ENCODE measurements at places on chromosomes 5 and 9.

DNA sequence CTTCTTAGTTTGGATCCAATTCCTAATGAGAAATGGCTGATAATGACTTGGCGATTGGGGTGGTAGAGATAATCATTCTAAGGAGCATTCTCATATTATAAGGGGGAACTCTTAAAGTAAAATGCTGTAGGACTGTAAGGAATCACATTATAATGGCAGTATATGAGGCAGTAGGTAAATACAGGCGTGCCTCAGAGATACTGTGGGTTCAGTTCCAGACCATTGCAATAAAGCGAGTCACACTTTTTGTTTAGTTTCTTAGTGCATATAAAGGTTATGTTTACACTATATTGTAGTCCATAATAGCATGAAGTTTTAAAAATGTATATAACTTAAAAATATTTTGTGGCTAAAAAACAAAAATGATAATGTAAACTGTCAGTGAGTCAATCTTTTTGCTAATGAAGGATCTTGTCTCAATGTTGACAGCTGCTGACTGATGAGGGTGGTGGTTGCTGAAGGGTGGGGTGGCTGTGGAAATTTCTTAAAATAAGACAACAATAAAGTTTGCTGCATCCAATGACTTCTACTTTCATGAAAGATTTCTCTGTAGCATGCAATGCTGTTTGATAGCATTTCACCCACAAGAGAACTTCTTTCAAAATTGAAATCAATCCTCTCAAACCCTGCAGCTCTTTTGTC, 15.8 kb downstream of the NMUR2 start:
- DNase-seq: no peak

GRCh38 chr9:125910286-125910685, 163.1 kb downstream of the PBX3 start:
- DNase-seq: no peak

- DNase-seq: no peak
These were observed 2.4 kb upstream of the DAB2 start for GRCh38 chr5:39427229-39427628.

DNA sequence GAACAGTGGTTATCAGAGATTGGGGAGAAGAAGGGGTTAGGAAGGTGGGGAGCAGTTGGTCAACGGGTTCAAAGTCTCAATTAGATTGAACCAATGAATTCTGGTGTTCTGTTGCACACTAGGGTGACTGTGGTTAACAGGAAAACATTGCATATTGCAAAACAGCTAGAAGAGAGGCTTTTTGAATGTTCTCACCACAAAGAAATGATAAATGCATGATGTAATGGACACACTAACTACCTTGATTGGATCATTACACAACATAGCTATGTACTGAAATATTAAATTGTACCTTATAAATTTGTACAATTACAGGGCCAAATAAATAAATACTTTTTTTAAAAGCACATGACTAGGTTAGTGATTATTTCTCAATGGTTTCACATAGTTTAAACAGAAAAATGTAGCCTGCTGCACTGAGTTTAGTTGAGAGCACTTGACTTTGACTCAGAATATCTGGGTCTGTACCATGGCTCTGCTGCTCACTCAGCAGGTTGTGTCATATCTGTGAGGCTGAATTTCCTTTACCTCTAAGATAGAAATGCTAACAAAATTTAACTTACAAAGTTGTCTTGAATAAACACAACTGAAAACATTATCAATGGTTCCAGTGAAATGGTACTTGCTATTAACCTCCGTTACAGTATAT, 30.4 kb downstream of the NUDT12 start:
- DNase-seq: no peak

DNA sequence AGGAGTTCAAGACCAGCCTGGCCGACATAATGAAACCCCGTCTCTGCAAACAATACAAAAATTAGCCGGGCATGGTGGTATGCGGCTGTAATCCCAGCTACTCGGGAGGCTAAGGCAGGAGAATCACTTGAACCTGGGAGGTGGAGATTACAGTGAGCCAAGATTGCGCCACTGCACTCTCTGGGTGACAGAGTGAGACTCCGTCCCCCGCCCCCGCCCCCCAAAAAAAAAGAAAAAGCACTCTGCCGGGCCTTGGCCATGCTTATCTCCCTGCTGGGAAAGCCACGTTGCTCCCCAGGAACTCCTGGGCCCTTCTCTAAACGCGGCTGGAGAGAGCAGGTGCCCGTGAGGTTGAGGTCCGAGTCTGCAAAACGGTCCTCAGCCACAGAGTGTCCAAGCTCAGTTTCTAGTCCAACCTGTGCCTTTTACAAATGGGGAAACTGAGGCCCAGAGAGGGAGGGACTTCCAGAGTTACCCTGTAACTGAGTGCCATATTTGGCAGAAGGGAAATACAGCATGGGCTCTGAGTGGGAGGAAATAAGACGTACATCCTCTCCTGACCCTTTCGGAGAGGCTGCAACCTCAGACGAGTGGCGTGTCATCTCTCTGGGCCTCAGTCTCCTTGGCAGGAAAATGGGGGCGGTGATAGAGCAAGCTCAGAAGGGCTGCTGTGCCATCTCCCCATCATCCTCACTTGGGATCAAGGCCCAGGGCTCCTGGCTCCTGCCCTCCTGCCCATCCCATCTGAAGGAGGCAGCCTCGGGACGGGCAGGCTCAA, 6.6 kb upstream of the PHYHD1 start:
- DNase-seq: no peak

- DNase-seq: no peak
These were observed 156.5 kb upstream of the SGCD start for GRCh38 chr5:156170351-156170961.

- DNase-seq: no peak
These were observed 314.2 kb upstream of the DAP start for GRCh38 chr5:11075035-11075805.

DNA sequence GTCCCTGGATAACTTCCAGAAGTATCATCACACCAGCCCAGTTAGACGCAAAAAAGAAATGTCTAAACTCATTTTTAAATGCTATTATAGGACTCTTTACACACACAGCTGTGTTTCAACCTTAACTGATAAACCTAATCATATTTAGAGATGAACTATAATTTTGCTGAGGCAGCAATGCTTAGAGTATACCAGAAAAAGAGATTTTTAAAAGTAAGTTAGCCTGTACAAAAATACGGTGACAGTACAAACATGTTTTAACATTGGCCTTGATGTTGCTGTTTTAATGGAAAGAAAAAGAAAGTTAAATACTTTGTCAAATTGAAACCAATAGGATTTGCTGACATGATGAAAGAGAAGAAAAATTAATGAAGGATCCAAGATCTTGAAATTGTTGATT, 1341.2 kb upstream of the CDH6 start:
- DNase-seq: no peak

DNA sequence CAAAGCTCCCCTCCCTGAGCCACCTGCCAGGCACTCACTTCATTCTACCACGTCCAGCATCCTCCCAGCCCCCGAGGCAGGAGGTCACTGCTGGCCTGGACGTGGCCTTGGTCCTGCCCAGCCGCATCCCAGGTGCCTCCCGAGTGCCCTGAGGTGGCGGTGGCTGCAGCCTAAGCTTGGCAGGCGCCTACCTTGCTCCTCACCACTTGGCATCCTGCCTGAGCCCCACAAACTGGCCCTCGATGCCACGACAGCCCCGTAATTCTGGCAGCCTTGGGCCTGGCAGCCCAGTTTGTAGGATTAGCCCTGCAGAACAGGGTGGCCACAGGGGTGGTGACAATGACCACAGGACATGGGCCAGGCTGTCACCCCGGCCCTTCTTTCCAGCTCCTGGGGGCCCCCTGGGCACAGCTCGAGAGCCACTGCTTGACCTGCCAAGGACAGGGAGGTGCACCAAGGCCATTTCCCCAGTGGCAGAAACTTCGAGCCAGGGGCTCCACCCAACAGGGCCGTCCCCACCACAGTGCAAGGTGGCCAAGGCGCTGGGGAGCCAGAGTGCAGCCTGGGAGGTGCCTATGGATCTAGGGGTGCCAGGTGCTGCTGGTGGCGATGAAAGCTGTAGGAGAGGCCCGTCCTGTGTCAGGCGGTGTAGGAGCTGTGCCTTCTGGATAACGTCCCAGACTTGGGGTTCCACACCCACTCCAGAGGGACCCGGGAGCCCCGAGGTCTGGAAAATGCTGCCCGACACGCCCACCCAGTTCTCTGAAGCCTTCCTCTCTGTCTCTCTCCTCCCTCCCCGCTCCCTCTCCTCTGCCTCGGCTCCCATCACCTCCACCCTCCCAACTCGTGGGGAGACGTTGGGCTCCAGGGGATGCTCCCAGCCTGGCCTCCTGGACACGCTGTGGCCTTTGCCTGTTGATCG, 18.4 kb downstream of the NKD2 start:
- no peak for DNase-seq

- no peak for DNase-seq
These were observed 116.9 kb downstream of the ARRDC3 start for GRCh38 chr5:91266184-91266705.

DNA sequence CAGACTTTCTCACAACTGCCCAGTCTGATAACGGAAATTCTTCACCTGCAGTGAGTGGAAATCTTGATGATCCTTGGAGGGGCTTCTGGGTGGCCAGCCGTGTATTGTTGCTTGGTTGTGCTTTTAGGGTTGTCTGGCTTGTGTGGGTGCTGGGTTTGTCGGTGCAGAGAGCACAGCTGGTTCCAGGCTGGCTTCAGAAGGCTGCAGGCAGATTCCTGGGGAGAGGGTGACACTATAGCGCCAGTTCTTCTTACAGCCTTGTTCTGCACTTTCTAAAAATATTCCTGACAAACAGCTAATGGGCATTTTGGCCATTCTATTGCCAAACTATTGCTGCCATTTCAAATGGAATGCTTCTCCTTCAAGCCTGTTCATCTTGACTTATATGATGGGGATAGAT, 99.3 kb downstream of the PDZD2 start:
- DNase-seq: no peak

DNA sequence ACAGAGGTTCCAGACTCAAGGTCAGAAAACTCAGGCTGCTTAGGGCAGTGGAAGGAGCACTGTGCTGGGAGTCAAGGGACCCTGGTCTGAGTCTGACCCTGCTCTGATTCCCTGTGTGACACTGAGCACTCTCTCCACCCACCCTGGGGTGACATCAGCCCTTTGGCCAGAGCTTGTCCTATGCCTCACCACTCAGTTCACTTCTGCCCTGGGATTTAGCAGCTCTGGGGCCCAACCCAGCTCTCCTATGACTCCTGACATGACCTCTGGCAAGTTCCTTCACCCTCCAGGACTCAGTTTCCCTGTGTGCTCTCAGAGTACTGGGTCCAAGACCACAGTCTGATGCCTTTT, 63.9 kb downstream of the FAM114A2 start:
- no peak for DNase-seq

DNA sequence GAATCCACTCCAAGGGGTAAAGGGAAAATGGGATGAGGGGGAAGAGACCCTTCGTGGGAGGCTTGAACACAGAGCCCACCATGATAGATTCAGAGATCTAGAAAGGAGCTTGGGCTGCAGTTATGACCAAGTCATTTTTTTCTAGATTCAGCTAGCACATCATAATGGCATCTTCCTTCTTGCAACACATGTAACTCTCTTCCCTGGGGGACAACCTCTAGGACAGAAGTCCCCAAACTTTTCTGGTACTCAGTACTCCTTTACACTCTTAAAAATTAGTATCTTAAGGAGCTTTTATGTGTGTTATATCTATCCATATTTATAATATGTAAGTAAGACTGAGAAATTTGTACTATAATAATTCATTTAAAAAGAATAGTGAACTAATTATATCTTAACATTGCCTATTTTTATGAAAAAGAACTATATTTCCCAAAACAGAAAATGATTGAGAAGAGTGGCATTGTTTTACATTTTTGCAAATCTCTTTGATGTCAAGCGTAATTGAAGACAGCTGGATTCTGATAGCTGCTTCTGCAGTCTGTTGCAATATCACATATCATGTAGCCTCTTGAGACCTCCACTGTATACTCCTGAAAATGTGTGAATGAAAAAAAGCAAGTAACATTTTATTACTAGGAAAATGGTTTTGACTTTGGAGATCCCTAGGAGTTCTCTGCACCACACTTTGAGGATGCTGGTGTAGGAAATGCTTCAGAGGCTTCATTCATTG, 875 bp downstream of the ACO1 start:
- no peak for DNase-seq

GRCh38 chr9:81631218-81631745, 58.1 kb downstream of the TLE1 start:
- no peak for DNase-seq

GRCh38 chr9:13719446-13719845, 440.0 kb upstream of the MPDZ start:
- DNase-seq: no peak

DNA sequence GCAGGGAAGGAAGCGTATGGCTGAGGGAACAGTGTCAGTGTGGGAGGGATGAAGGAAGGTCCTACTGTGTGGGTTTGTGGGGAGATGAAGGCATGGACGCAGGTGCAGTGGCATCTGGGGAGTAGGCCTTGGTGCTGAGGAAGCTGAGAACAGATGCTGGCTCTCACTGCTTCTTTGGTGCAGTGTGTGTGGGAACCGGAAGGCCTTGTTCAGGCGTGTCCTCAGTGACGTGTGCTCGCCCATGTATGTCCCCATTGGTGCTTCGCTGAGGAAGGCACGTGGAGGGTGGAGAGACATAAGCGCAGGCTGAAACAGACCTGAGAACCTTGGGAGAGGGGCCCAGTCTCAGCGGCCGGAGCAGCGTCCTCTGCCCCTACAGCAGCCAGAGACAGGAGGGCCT, 18.7 kb downstream of the ADAMTS13 start:
- no peak for DNase-seq

DNA sequence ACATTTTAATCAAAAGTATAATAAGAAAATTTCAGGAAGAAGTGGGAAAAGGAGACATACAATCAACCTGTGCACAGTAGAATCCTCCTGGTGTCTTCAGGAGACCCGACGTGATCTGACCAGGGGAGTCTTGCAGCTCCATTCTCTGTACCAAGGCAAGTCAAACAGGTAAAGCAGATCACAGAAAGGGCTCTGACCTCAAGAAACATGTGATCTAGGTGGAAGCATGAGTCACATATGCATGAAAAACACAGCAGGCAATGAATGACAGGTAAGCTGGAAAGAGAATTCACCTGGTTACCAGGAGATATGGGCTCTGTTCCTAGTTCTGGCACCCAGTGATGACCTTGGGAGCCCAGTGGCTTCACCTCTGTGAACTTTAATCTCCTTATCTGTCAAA, 19.4 kb upstream of the FABP6 start:
- DNase-seq: no peak

DNA sequence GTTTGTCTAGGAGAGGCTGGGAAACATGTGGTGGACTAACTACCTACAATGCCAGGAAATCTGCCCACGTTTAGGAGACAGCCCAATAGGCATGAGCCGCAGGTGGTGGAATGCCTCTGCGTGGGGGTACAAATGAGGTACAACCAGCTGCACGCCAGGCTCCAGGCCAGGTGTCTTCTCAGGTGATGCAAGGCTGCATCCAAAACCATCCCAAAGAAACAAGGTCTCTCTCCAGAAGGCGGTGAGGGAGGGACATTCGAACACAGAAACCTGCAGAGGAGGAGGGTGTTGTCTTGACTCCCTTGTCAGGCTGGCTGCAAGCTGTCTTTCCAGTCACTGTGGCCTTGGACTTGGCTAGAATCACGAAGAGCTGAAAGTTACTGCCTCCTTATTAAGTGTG, 11.6 kb downstream of the ANKH start:
- DNase-seq: no peak

DNA sequence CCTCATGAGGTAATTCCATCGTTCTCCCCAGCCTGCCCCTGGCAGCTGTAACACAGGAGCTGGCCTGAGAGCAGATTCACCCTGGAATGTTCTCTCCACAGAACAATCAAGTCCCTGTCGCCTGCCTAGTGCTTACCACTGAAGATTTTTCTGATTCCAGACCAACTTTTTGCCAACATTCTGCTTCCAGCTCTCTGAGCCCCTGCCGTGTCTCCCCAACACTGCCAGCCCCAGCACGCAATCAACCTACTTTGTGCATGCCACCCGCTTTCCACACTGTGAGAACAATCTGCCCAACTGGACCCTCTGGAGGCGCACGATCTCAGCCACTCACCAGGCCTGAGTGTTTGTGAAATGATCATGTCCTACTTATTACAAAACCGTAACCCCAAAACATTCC, 62.6 kb downstream of the PSMB7 start:
- DNase-seq: no peak

Data from T-cell (primary cell).